Stimulated activated naive CD8-positive, alpha-beta T cell treated with anti-CD3 and anti-CD28 coated beads, Interleukin-15, amount 100 ng/mL, for 72 hours (primary cell): ENCODE measurements at places on chromosomes 2 and 18.

- no peak for DNase-seq
These were observed 259.2 kb downstream of the CELF4 start for GRCh38 chr18:37306432-37306831.

GRCh38 chr2:26273501-26273900, 28.8 kb downstream of the HADHB start:
- no peak for DNase-seq

GRCh38 chr2:218284106-218284811, 8.0 kb downstream of the TMBIM1 start:
- DNase-seq = no peak

- no peak for DNase-seq
These were observed 58.0 kb downstream of the ANTXR1 start for GRCh38 chr2:69070969-69071368.

- no peak for DNase-seq
These were observed 130.1 kb downstream of the GCA start for GRCh38 chr2:162473986-162474385.

DNA sequence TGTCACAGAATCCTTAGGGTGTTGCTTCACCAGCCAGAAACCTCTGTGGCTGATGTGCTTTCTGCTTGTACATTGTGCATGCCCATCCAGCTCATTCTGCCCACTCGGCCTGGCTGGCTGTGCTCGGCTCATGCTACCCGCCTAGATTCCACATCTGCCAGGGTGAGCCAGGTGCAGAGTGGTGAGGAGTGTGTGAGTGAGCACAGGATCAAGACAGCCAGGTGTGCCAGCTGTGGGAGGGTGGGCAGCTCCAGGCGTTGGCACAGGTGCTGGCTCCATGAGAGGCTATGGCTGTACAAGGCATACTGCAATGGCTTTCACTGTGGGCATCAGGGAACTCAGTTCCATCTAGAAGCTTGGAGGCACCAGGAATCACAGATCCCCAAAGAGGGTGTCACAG, 1321.8 kb upstream of the CRIM1 start:
- DNase-seq = no peak

DNA sequence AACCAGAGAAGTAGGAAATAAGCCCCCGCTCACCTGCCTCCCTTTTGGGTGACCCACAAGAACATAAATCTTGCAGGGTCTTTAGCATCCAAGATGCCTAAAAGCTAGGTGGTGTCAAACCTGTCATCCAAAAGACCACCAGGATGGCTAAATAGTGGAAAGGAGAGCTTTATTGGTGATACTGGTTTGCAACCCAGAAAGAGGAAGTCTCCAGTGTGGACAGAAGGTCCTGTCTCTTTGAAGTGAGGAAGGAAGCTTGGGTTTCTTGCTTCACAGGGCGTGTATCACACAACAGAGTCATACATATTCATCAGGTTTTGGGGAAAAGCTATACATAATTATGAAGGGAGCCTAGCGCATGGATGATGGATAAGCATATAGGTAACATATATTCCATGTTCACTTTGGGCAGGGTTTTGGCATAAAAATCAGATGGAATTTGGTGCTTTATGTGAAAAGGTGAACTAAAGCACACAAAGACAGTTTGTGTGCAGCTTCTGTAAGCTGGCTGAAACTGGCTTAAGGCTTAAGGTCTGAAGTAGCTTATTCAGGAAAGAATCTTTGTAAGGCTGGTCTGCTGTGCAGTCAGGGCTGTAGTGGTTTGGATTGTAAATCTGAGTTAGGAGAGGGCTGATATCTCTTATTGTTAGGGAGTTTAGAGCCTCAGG, 102.2 kb upstream of the MSH2 start:
- DNase-seq = no peak

DNA sequence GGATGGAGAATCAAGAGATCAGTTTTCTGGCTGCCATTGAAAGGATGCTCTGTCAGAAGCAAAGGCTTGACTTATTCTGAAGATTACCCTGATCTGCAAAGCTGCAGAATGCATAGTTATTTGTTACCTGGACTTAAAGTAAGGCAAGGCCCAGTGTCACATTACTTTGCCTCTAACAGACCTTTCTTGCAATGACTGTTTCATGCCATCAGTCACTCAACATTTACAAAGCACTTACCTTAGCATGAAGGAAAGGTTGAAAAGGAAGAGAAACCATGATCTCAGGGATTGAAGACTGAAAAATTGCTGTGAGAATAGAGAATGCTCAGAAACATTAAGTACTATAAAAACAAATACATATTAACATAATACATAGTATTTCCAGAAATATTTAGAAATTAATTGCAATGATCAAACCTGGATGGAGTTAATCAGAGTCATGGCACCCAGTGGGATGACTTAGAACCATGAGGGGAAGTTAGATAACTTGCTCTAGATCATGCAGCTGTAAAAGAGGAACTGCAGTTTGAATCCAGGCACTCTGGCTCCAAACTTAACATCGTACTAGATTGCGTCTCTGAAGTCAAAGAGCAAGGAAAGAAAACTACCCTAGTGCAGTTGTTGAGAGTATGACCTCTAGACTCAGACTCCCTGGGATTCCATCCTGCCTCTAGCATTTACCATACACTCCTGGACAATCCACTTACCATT, 26.5 kb upstream of the FAM117B start:
- DNase-seq = no peak

- DNase-seq = no peak
These were observed 140.9 kb downstream of the TWIST2 start for GRCh38 chr2:238988752-238989151.

DNA sequence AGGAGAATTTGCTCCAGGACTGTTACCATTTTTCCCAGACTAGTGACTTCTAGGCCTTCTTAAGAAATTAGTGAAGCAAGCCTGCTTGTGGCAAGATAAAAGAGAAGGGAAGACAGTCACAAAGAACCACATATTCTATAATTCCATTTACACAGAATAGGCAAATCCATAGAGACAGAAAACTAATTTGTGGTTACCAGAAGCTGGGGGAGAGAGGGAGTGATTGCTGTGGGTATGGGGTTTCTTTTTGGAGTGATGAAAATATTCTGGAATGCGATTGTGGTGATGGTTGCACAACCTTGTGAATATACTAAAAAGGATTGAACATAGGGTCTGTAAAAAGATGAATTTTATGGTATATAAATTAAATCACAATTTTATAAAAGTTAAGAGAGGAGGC, 37.5 kb upstream of the SIX2 start:
- DNase-seq = no peak

DNA sequence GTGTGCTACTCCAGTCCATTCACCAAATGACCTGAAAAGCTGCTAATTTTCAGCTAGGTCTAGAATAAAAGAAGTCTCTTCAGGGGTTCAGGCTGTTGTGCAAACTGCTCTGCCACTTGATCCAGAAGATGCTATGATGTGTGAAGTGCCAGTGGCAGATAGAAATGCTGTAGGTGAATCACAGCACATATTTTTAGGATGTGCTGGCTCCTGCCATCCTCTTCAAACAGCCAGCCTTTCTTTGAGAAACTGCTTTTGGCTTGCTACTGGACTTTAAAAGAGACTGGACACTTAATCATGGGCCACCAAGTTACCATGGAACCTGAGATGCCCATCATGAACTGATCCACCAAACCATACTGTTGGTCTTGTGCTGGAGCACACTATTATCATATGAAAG, 322.1 kb downstream of the EN1 start:
- no peak for DNase-seq

DNA sequence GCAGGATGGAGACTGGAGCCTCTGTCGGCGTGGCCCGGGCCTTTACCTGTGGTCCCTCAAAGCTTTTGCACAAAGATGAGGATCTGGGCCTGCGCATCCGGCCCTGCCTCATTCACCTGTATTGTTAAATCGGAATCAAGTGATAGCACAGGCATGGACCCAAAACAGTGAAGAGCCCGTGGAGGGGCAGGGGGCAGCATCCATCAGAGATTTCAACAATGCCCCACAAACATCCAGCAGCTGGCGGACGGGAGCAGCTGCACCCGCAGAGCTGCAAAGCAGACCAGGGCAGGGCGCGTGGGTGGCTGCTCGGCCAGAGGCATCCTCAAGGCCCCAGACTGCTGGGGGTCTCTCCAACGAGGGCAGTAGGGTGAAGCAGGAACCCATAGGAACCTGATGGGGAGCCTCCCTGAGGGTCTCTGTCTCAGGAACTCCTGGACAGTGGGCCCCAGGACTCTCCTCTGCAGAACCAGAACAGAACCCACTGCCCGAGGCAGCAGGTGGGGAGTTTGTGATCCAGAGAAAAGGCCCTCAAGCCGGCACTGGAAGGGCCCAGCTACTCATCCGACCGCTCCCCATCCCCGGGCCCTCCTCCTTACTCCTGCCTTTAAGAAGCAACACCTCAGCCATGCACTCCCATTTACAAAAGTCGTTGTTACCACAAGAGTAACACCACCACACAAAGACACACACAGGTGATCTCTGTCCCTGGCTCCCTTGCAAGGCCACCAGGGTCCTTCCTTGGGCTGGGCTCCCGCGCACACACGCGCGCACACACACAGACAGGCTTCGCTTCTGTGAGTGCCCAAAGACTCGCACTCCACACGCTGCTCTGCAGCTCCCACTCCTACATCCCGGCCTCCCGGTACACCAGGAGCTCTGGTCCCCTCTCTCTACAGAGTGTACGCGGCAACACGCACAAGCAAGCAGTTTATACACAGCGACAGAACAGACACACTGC, 28.8 kb downstream of the HDAC4 start:
- no peak for DNase-seq
